Fibroblast of lung (primary cell): ENCODE measurements at places on chromosomes 7 and 10. TPM values are rescaled to one million over a fixed set of nuclear protein-coding genes. Genes with fewer than 3 reads are reported as not detected.

Gene AMZ1
- total RNA-seq, result 0.26 and 0.33 TPM in 2 replicates

Gene IDI2
- not detected in 2 replicates for total RNA-seq

Gene ELN
- total RNA-seq, result 2.1 and 6.4 TPM in 2 replicates

Gene SPDYE9
- total RNA-seq, result not detected in 2 replicates

Gene PODXL
- 0.17 and 0.26 TPM in 2 replicates for total RNA-seq

Gene LRIT1
- total RNA-seq, result not detected in 2 replicates

Gene TMEM225B
- 0.51 and 1.2 TPM in 2 replicates for total RNA-seq

Gene CYP26C1
- under 0.01 TPM in 2 replicates for total RNA-seq

Gene SRRT
- total RNA-seq, result 29.3 and 32.0 TPM in 2 replicates

Gene DNTT
- not detected in 2 replicates for total RNA-seq

Gene ARHGEF5
- 3.0 and 3.9 TPM in 2 replicates for total RNA-seq

Gene KIAA1549
- total RNA-seq, result 0.66 and 0.77 TPM in 2 replicates

Gene SGPL1
- 39.3 and 40.3 TPM in 2 replicates for total RNA-seq

Gene CALML5
- total RNA-seq, result not detected in 2 replicates

Gene CDNF
- 1.2 and 1.5 TPM in 2 replicates for total RNA-seq

Gene RBP3
- total RNA-seq, result not detected in 2 replicates

Gene SPDYE2
- not detected in 2 replicates for total RNA-seq

Gene STEAP2
- total RNA-seq, result 26.3 and 29.8 TPM in 2 replicates

- DNase-seq, result no peak
Measured at GRCh38 chr10:95832216-95833041, 75.3 kb upstream of the CC2D2B start.

- peak; percentile 18 for DNase-seq
Measured at GRCh38 chr10:31888442-31888841, 40.2 kb downstream of the ARHGAP12 start.

DNA sequence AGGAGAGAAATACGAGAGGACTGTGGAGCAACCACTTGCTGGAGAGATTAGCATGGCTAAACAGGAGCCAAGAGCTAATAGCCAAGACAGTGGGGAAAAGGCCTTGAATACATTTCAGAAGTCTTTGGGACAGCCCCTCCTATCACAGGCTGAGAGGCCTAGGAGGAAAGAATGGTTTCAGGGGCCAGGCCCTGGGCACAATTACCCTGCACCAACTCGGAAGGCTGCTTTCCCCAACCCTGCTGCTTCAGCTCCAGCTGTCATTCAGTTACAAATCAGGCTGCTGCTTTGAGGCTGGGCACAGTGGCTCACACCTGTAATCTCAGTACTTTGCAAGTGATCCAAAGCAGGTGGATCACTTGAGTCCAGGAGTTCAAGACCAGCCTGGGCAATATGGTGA, 32.0 kb upstream of the SLC35G1 start:
- no peak for DNase-seq

DNA sequence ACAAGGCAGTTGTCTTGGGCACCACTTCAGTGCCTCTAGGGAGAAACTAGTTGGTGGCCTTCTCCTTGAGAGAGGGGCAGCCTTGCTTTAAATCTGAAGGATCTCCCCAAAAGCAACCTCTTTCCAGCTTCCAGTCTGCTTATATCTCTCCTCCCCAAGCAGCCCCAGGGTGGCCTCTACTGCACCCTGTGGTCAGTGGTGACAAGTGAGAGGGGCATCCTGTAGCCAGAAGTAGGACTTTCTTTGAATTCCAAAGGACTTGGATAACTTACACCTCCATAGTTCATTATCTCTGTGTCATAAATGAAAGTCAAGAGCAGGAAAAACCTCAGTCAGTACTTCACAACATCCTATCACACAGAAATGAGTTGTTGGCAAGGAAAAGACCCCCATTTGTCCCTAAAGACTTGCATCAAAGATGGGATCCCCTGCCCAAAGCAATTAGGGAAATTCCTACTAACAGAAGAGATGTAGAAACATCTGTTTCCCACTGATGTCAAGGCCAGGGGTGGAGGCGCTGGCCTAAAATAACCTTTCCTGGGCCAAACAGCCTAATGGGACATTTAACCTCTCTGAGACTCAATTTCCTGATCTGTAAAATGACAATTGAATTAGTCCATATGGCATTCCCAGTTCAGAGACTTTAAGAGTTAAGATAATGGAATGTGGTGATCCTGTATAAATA, 44.0 kb upstream of the ANKRD1 start:
- DNase-seq, result peak; percentile 21

GRCh38 chr7:32936689-32937088, 20.6 kb upstream of the FKBP9 start:
- no peak for DNase-seq

- DNase-seq, result no peak
Measured at GRCh38 chr10:67789769-67790168, 48.2 kb downstream of the DNAJC12 start.

GRCh38 chr7:83947260-83947659, 247.3 kb downstream of the SEMA3A start:
- no peak for DNase-seq

- peak; percentile 27 for DNase-seq
Measured at GRCh38 chr7:41652267-41652666, 50.6 kb downstream of the INHBA start.

- no peak for DNase-seq
Measured at GRCh38 chr7:94949532-94949931, 42.1 kb downstream of the PPP1R9A start.

DNA sequence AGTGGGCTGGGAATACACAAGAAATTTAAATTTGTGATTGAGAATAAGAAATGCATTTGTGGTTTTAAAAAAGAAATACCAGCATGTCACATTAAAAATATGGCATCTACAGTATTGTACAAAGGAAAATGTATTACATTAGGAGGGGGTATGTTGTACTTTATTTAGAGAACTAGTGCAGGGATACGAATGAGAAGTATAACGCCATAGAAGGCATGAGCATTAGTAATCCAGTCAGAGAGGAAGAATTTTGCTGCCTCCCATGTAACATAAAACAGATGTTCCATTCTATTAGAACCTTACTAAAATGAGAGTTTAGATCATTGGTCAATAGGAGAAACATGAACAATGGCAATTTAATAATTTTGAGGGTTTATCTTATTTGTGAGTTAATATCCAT, 182.2 kb downstream of the ADK start:
- peak; percentile 79 for DNase-seq

DNA sequence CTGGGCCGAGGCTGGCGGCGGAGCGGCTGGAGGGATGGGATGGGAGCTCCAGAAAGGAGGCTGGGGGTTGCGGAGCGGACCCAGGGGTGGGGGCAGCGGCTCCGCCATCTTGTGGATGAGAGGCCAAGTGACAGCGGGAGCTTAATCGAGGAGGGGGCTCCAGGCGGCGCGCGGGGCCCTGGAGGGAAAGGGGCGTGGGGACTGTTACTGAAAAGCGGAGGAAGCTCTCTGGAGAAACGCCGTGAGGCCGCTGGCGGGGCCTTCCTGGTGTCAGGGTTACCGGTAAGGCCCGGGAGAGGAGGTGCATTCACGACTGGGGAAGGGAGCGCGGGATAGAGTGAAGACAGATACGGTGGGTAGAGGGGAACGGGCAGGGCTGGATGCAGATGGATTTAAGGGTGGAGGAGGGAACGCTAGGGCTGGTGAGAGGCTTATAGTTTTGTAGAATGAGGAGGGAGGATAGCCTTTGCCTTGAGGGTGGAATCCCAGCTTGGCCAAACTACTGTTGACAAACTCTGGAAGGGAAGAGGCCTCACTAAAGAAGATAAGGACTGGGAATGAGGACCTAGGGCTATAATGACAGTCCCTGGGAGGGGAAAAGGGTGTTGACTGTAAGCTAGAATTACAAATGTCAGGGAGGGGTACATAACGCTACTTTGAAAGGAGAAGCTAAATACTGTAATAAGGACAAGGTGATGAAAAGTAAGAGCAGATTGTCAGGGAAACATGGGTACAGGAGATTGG, 535 bp downstream of the BTRC start:
- peak; percentile 54 for DNase-seq

DNA sequence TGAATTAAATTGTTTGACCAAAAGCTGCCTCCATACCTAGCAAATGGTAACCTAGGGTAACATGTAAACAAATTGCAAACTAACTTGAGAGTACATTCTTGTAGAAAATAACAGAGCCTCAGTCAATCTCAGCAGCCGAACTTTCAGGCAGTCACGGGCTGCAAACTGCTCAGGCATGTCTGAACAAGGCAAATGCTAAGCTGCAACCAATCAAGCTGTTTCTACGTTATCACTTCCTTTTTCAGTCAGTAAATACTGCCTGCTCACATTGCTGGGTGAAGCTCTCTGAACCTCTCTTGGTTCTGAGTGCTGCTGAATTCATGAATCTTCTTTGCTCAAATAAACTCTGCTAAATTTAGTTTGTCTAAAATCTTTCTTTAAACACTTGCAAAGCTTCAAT, 1212.4 kb downstream of the SORCS1 start:
- DNase-seq, result peak; percentile 15

GRCh38 chr7:112084520-112084971, 121.7 kb downstream of the DOCK4 start:
- peak; percentile 7 for DNase-seq

DNA sequence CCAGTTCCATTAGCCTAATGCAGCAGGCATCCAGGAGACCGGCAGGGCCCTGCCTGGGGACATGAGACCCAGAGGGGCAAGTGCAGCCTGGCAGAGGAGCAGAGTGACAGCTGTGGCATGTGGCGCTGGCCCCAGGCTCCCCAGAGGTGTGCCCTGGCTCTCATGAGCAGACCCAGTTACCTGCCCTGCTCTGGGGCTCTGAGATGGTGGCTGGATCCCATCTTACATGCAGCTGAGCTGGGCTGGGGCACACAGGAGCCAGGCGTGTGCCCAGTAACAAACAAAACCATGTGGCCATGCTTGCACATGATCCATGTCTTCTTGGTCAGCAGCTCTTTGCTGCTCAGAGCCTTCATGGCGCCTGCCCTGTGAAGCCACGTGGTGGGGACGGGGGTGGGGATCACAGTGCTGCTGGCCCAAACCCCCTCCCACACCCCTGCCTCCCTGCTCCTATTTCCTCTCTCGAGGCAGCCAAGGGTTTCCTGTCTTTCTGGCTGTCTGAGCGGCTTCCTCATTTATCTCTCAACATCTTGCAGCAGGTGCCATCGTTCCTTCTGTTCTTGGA, 40.3 kb upstream of the GTF2I start:
- no peak for DNase-seq

GRCh38 chr7:90530263-90530662, 60.8 kb downstream of the PTTG1IP2 start:
- DNase-seq, result peak; percentile 67

DNA sequence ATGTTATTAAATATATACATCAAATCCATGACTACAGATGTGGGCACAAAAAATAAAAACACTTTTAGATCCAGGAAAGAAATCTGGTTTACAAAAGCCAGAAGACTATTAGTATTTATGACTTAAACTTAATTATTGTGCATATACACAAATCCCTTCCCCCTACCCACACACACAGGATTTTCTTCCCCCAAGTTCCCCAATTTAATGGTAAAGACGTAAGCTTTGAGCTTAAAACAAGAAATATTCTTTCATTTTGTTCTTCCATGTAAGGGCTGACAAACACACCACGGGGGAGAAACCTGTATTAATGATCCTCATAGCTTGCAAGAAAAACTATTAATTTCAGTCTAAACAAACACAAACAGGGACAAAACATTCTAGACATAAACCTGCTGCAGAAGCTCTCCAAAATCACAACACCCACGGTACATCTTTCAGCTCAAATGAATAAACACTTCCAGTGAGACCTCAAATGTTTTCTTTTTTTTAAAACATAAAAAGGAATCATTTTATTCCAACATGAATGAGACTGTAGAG, 28.5 kb downstream of the OSBPL3 start:
- DNase-seq, result no peak

GRCh38 chr10:77421591-77421990, 216.0 kb downstream of the KCNMA1 start:
- DNase-seq, result no peak

DNA sequence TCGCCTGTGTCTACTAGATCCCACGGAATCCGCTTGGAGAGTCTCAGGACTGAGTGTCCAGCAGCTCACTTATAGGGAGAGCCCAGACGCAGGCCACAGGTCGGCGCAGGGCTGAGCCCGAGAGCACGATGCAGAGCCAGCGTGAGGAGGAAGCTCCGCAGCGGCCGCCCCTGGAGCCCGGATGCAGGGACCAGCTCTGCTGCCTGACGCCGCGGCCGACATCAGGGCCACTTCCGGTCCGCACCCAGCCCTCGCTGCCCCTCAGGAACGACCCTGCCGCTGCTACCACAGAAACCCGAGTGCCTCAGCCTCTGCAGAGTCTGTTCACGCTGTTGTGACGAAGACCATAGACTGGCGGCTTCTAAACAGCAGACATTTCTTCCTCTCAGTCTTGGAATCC, 275.8 kb upstream of the PPP2R2D start:
- DNase-seq, result no peak

DNA sequence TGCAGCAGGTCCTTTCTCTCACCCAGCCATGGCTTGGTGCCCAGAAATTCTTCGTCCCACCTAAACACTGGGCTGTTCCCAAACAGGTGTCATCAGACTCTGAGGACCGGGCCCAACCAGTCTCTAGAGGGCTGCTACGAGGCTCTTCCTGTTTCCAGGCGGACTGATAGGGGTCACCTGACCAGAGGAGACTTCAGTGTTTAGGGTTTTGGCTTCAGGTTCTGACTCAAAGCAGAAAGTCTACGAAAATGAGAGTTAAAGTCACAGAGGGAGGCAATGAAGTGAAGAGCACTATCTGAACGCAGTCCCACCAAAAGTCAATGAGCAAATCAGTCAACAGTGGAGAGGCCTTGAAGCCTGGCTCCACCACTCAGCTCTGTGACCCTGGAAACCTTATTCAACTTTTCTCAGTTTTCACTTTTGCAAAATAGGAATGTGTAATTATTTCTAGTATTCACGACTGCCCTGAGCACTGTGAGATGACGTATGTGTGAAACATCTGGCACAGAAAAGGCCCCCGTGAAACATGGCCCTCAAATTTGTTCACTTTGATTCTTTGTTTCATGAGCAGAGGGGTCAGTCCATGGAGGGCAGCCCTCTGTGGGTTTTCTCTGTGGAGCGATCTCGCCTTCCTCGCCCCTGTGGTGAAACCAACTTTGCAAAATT, 189.9 kb upstream of the PDE1C start:
- DNase-seq, result no peak

GRCh38 chr10:32199714-32200394, 143.6 kb upstream of the KIF5B start:
- DNase-seq, result no peak

- DNase-seq, result no peak
Measured at GRCh38 chr10:118802126-118802793, 47.5 kb upstream of the CACUL1 start.

GRCh38 chr10:35728341-35728740, 86.2 kb upstream of the FZD8 start:
- no peak for DNase-seq

GRCh38 chr7:141697211-141697871, 4.6 kb downstream of the DENND11 start:
- DNase-seq, result no peak
